Airway epithelial cell (primary cell): ENCODE measurements at places on chromosomes 16 and 17. TPM values are rescaled to one million over a fixed set of nuclear protein-coding genes. Genes with fewer than 3 reads are reported as not detected.

CDK5RAP3 gene
- 55.5 and 91.8 TPM in 2 replicates for total RNA-seq

MYO18A gene
- 35.0 and 51.4 TPM in 2 replicates for total RNA-seq

C17orf113 gene
- total RNA-seq: 0.28 and 0.74 TPM in 2 replicates

GNGT2 gene
- not detected in 2 replicates for total RNA-seq

OR3A2 gene
- not detected in 2 replicates for total RNA-seq

GSG1L gene
- not detected in 2 replicates for total RNA-seq

GLOD4 gene
- 52.3 and 60.9 TPM in 2 replicates for total RNA-seq

NPTX1 gene
- total RNA-seq: not detected in 2 replicates

DPEP3 gene
- total RNA-seq: not detected in 2 replicates

CCL4L2 gene
- total RNA-seq: not detected in 2 replicates

BEAN1 gene
- total RNA-seq: 0.42 TPM in 1 of 2 replicates, not detected in the other

FBF1 gene
- 10.6 and 11.6 TPM in 2 replicates for total RNA-seq
